Stimulated activated CD4-positive, alpha-beta T cell treated with anti-CD3 and anti-CD28 coated beads, Interleukin-1b, Interleukin-23, amount 100 ng/mL, for 1 hour (primary cell): ENCODE measurements at places on chromosomes 16 and 17.

GRCh38 chr16:88599092-88599733 is 29.0 kb downstream of the ZC3H18 start:
- DNase-seq = no peak

DNA sequence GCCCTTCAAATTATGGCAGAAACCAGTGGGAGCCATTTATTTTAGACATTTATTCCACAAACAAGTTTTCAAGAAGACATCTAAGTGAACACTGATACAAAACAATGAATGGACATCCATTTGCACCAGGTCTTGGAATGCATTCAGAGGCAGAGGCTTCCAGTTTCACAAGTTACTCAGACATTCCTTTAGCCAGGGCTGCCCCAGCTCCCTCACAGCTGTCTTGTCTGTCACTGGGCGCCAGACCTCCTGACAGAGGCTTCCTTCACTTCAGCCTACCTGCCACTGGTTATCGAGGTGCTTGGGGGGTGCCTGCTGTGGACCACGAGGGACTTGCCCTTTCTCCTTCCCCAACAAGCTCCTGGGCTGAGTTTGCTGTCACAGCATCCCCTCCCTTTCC is 19.2 kb downstream of the AQP8 start:
- DNase-seq = no peak

GRCh38 chr17:35694906-35695305 is 36.5 kb upstream of the RASL10B start:
- DNase-seq = no peak

DNA sequence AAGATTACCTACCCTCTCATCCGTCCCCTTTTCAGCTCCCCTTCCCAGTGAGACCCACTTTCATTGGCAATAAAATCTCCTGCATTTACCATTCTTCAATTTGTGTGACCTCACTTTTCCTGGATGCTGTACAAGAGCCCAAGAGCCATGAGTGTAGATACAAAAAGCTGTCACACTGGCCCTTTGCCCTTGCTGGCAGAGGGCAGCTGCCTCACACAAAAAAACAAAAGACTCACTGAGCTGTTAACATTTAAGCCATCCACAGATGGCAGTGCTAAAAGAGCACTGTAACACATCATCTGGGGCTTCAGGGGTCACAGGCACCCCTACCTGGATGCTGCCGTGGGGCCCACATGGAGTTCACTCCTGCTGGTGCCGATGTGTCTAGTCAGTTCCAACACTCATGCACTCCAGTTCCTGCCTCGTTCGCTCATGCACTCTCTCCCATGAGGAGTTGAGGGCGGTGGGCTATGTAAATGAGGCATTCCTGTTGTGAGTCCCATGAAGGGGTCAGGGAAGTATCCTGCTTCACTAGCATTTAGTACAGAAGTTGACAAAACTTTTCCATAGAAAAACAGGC is 123.1 kb downstream of the CA10 start:
- DNase-seq = no peak

- DNase-seq = no peak
Observed at GRCh38 chr17:72711521-72712310, 380.8 kb downstream of the SLC39A11 start.

- DNase-seq = no peak
Observed at GRCh38 chr16:12295395-12295794, 318.9 kb downstream of the SNX29 start.

DNA sequence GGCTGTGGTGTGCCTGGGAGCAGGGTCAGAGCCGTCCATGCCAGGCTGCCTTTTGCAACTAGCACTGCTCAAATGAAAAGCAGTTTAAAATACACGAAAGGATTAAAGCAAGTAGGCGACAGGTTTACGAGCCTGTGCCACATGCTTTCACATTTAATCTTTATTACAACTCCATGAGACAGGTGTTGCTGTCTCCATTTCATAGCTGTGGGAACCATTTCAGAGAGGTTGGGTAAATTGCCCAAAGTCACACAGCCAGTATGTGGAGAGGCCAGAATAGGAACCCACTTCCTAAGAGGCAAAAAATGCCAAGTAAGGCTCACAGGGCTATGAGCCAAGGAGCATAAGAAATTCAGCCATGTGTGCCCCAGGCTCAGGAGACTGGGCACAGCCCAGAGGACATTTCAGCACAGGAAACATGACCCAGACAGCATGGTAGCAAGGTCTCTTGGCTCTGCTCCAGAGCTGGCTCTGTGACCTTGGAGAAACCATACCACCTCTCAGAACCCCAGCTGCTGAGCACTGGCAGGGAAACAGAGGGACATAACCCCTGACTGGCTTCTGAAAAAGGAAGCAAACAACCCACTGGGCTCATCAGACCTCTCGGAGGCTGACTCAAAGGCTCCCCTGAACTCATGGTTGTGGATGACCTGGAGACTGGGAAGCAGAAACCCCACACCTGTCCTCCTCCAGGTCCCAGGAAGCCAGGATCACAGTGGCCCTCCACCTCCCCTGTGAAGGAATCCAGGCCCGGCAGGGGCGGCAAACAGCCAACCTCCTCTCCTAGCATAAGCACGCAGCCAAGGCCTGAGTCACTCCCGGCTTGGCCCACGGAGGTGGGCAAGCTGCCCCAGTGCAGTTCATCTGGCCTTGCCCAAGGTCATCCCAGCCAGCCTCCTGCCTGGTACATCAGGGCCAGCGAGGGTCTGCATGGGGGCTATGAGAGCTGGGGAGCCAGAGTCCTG is 40.3 kb upstream of the MRPS23 start:
- DNase-seq = no peak

DNA sequence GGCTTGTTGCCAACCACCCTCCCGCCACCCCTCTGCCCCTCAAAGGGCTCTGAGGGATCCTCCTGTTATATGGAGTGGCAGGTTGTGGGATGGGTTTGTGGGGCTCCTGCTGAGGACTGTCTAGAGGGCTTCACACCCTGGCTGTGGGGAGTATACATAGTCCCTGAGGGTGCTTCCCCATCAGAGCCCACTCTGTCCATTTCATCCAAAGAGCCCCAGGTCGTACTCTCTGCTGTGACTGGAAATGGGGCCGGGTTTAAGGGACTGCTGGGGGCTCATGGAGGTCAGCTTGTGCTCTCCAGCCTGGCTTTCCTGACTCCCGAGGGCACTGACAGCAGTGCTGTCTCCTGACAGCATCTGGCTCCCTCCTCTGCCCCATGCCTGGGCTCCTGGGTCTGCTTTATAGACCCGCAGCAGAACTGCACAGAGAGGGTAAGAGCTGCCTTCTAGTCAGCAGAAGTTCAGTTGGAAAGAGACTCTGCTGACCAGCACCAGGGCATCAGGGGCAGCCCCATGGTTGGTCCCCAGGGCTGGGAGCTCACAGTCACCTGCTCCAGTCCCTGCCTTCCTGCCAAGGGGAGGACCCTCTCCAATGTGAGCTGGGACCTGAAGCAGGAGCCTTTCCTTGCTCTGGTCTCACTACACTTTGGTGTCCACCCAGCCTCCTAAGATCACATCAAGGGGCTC is 17.8 kb upstream of the TNS4 start:
- DNase-seq = no peak

- no peak for DNase-seq
Observed at GRCh38 chr16:66490774-66491715, 58.9 kb downstream of the TK2 start.

- DNase-seq = no peak
Observed at GRCh38 chr16:81821436-81822128, 42.5 kb downstream of the PLCG2 start.

- peak; percentile 28 for DNase-seq
Observed at GRCh38 chr17:58200024-58200633, 7.6 kb downstream of the EPX start.

DNA sequence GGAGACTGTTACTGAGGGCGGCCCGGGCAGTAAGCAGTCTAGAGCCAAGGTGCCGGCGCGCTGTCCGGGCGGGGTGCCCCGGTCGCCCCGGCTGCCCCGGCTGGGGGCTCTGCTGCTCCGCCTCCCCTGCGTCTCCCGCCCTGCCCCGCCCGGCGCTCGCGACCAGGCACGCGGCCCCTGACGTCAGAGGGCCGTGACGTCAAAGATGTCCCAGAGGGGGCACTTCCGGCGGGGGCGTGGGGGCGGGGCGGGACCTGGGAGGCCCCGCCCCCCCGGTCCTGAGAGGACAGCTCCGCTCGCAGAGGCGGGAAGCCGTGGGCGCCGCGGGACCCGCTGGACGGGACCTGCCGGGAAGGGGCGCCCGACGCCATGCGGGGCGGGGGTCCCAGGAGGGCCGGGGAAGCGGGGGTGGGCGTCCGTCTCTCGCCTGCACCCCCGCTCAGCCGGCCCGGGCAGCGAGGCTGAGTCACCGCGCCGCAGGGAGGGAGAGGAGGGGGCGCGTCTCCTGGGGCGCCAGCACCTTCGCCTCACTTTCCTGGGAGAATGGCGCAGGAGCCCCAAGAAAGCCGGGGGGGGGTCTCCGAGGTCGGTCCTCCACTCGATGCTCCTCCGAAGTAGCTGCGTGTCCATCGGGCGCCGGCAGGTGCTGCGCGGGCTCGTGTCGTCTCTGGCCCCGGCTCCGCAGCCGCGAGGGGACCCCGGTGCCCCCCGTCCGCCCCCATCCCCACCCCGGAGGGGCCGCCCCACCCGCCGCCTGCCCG is 4.4 kb upstream of the HIC1 start:
- peak; percentile 65 for DNase-seq

- no peak for DNase-seq
Observed at GRCh38 chr16:11740567-11740966, 2.1 kb downstream of the TXNDC11 start.

DNA sequence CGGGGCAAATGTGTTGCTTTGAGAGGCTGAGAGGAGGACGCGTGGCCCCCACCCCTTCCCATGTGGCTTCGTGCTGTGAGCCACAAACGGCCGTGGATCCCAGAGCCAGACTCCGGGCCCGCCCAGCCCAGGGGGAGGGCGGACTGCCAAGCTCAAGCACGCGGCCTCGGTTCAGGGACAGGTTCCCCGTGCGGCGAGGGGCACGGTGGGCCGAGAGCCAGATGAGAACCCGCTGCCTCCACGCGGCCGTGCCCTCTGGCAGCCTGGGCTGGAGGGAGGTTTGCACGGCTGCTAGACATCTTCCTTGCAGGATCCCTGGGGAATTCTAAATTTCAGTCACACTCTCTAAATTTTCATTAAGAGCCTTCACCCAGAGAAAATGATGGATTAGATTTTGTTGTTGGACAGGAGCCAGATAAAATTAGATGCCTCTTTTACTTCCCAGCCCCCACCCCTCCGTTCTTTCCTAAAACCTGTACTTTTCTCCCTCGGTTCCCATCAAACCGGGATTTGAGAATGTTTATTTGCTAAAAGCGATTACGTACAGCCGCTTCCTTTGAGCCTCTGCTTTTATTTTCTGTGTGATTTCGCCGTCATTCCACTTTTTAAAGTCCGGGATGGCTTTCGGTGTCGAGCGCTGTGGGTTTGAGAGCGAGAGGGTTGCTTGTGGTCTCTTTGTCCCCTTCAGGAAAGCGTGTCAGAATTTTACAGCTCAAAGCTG is 25.0 kb upstream of the GNG13 start:
- DNase-seq = no peak

DNA sequence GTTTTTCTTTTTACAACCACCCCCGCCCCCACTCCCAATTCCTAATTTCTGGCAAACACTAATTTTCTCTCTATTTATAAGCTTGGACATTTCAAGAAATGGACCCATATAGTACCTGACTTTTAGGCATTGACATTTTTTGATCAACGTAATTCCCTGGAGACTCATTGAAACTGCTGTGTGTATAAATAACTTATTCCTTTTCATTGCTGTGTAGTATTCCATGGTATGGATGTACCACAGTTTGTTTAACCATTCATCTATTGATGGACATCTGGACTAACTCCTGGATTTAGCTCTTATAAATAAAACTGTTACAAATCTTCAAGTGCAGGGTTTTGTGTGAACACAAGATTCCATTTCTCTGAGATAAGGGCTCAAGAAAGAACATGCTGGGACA is 47.1 kb upstream of the RBFOX1 start:
- DNase-seq = no peak

- DNase-seq = no peak
Observed at GRCh38 chr17:82215095-82215971, 2.7 kb upstream of the CCDC57 start.

DNA sequence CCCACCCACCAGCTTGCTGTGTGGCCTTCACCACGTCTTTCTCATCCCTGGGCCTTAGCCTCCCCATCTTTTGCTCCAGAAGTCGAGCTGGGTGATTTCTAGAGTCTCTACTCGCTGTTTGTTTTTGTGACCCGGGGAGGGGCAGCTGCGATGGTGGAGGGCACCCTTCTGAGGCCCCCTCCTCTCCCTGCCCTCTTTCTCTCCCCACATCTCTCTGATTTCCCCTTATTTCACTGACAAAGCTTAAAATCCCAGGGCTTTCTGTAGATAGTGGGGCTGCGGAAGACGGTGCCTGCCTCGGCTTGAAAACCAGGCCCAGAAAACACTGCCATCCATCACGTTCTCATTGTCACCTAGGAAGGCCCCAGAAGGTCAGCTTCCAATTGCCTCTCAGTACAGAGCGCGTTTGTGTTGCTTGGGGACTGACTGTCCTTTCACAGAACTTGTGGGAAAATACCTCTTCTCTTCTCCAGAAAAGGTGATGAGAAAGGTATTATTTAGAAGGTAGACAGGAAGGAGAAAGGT is 95.1 kb downstream of the NTN1 start:
- no peak for DNase-seq

DNA sequence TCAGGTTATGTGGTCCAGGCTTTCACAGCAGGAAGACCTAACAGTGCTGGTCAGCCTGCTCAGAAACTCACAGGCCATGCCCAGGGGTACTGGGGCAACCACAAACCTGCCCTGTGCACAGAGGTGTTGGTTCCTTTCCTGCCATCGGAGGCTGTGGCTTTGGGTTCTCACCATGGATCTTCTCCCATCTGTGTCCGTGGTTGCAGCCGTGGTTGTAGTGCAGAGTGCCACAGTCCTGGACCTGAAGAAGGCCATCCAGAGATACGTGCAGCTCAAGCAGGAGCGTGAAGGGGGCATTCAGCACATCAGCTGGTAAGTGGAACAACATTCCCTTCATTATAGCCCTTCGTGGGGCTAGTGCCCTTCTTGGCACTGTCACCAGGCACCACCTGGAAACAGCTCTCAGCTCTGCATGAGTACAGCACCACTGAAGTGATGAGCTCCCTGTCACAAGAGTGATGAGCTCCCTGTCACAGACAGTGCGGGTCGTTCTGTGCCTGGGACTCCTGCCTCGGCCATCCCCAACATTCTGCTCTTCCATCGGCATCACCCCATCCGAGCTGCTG is 2.0 kb downstream of the SNRNP25 start:
- DNase-seq = no peak

DNA sequence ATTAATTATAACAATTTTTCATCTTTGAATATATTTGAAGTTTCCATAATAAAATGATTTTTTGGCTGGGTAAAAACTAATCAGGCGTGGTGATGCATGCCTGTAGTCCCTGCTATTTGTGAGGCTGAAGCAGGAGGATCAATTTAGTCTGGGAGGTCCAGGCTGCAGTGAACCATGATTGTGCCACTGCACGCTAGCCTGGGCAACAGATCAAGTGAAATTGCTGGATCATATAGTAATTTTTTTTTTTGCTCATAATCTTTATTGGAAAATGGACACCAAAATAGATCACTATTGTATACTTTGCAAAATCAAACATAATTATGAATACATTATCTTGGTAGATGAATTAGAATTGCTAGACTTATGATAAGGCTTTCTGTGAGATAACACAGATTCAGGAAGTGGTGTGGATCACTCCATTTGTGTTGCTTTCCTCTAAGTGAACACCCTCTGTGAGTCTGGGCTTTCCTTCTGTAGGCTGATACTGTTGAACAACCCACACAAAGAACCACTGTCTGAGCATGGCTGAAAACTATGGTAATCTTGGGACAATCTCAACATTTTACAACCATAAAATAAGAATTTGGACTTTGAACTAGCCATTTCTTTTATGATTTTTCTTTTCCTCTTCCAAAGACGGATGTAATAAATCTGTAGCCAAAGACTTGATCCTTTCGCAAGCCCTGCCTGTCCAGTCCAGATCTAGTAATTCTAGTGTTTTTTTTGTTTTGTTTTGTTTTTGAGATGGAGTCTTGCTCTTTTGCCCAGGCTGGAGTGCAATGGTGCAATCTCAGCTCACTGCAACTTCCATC is 5.6 kb upstream of the ST3GAL2 start:
- no peak for DNase-seq
